ENCODE measurements at places on chromosomes 7 and 10. TPM values are rescaled to one million over a fixed set of nuclear protein-coding genes. Genes with fewer than 3 reads are reported as not detected.

DNA sequence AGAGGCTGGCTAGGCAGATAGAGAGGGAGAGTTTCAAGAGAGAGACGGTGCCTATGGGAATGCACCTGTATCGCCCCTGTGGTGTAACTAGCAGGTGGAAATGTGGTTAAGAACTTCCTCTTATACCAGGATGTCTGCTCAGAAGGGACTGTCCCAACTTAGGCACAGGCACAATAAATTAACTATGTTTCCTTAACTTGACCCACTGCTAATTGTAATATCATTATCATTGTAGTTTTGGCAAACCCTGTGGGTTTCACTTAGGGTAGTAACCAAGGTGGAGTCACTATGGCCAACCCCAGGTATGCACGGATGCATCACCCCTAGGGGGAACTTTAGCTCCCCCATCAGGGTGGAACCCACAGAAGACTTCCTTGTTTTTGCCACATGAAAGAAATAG lies 455.7 kb downstream of the DGKB start:
- DNase-seq, result no peak

GRCh38 chr7:2686101-2686500 lies 1.9 kb upstream of the AMZ1 start:
- DNase-seq, result no peak

GRCh38 chr10:78442836-78443550 lies 409.3 kb downstream of the RPS24 start:
- peak; percentile 64 for DNase-seq

Gene PRRT4
- total RNA-seq, result 7.6 TPM

DNA sequence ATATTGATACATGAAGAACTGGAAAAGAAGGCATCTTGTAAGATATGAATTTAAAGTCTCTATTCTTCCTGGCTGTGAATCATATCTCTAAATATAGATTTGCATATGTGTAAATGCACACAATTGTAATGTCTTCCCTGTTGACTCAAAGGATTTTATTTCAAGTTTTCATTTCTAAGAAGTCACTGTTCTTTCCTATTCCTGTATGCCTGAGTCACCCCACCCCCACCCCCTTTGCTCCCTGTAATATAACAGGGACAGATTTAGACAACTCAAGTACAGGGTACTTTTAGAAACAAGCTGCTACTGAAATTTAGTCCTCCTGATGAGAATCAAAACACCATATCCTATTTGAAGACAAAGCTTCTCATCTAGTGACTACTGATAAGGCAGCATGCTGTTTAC lies 43.0 kb upstream of the HECTD2 start:
- peak; percentile 22 for DNase-seq

DNA sequence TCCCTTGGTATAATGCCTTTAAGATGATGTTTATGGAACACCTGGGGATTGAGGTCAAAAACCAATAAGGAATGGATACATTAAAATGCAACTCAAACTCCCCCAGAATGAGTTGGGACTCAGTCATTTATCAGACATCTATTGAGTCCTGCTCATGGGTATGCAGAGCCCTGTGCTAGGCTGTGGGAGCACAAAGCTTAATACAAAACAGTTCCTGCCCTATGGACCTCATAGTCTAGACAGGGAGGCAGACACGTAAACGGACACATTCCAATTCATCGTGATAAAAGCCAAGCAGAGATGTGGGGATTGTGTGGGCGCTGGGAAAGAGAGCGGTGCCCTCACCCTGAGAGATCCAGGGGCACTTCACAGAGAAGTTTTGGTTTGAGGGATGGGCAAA lies 181.7 kb downstream of the PTEN start:
- DNase-seq, result no peak

GRCh38 chr10:70982443-70982842 lies 94.1 kb upstream of the PCBD1 start:
- no peak for DNase-seq

Gene TMEM130
- 3.5 TPM for total RNA-seq

GRCh38 chr7:108611268-108611667 lies 41.6 kb downstream of the DNAJB9 start:
- DNase-seq, result peak; percentile 27

Gene MSMB
- total RNA-seq, result not detected

Gene WNT16
- total RNA-seq, result 2.8 TPM

Gene SAMD9L
- 11.8 TPM for total RNA-seq

GRCh38 chr10:112811741-112812551 lies 138.1 kb upstream of the TCF7L2 start:
- DNase-seq, result peak; percentile 88
